ENCODE measurements at places on chromosomes 16 and 17.

GRCh38 chr16:200388-200787 is 20.1 kb downstream of the HBQ1 start:
- no peak for DNase-seq

- DNase-seq: no peak
Measured at GRCh38 chr17:30237296-30238002, 2.0 kb upstream of the SLC6A4 start.

GRCh38 chr16:61858988-61859387 is 177.2 kb downstream of the CDH8 start:
- DNase-seq: no peak

DNA sequence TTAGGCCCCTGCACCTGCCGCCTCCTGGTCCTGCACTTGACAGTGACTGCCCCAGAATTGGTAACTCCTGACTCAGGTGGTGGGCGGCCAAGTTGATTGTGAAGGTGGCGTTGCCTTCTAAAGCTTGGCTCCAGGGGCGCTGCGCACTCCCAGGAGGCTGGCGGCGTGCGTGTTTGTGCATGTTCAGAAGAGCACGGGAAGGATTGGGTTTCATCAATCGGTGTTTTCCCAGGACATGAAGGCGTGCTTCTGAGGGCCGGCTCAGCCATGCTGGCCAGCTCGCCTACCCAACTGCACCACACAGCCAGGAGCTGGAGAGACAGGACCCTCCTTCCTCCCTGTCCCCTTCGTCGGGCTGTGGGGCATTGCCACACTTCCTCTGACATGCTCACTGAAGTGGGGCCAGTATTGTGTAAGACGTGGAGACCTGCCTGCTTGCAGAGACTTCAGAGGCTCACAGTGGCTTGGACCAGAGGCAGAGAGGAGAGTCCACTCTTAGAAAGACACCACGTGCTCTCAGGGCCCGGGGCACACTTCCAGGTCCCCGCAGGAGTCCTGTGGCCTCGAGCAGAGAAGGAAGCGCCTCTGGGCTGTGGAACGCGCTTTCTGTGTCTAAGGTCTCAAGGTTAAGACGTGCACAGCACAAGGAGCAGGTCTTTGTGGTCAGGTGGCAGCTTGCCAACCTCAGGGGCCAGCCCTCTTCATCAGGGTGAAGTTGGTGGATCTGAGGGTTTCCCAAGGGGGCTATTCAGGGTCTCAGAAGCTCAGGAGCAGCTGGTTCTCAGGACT is 2.8 kb downstream of the RAB40C start:
- no peak for DNase-seq

GRCh38 chr16:68003031-68003430 is 3.7 kb upstream of the DPEP2 start:
- DNase-seq: no peak

DNA sequence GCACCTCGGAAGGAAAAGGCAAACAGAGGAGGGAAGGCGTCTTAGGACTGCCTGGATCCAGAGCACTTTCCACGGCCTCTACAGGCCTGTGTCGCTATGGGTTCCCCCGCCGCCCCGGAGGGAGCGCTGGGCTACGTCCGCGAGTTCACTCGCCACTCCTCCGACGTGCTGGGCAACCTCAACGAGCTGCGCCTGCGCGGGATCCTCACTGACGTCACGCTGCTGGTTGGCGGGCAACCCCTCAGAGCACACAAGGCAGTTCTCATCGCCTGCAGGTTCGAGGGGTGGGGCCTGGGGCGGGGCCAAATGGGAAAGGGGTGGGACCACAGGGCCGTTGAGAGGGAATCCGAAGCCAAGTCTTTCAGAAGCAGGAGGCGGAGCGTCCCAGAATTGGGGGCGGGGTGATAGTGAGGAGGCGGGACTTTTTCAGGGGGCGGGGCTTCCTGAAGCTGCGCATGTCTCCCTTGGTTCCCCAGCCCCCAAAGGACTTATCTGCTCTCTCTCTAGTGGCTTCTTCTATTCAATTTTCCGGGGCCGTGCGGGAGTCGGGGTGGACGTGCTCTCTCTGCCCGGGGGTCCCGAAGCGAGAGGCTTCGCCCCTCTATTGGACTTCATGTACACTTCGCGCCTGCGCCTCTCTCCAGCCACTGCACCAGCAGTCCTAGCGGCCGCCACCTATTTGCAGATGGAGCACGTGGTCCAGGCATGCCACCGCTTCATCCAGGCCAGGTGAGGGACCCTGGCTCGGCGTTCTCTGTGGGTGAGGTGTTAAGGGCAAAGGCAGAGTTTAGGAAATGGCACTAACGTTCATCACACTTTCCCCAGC is 939 bp downstream of the BCL6B start:
- DNase-seq: no peak
